ENCODE measurements at places on chromosomes 5 and 9.

DNA sequence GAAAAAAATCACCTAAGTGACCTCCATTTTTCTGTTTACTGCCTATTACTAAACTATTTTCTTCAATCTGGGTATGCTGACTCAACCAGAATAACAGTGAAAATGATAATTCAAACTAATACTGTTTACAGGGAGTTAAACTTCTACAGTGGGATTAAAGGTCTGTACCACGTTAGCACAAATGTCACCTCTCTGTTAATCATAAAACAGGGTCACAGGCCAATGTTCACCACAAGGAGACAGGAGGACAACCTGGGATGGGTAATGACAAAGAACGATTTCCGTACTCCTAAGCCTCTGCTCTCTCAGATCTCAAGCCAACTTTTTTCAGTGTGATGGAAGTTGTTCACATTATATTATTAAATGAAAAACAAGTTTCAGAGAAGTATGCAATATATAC, 2.3 kb downstream of the ALDOB start:
- DNase-seq = no peak

GRCh38 chr5:81425569-81425968, 31.6 kb upstream of the ACOT12 start:
- peak; percentile 9 for DNase-seq

- no peak for DNase-seq
Measured at GRCh38 chr5:137176609-137177008, 322.5 kb downstream of the SPOCK1 start.

- no peak for DNase-seq
Measured at GRCh38 chr5:61353293-61353692, 21.2 kb downstream of the ZSWIM6 start.

- no peak for DNase-seq
Measured at GRCh38 chr5:41416336-41416735, 94.1 kb downstream of the PLCXD3 start.

- DNase-seq = no peak
Measured at GRCh38 chr5:1918488-1919208, 35.9 kb upstream of the IRX4 start.

GRCh38 chr5:14699159-14699558, 34.6 kb downstream of the OTULIN start:
- no peak for DNase-seq

DNA sequence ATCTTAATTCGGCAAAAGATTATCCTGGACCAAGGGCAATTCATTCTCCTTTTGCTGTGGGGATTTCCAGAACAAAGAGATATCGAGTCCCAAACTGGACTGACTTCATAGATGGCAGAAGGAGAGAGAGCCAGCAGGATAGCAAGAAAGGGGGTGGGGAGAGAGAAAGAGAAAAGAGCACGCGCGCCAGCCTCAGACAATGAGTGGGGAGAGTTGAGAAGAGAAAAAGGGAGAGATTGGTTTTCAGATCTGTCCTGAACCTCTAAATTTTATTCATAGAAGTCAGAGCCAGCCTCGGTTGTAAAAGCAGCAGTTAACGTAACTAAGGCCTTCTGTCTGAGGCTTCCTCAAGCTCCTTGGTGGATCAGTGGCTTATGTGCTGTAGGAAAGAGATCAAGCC, 55.3 kb upstream of the ALDH1B1 start:
- no peak for DNase-seq

GRCh38 chr5:174581479-174581878, 142.9 kb upstream of the MSX2 start:
- no peak for DNase-seq

- no peak for DNase-seq
Measured at GRCh38 chr9:136292026-136292538, 11.8 kb downstream of the CCDC187 start.

GRCh38 chr5:180791611-180792213, 10.9 kb downstream of the MGAT1 start:
- DNase-seq = no peak

DNA sequence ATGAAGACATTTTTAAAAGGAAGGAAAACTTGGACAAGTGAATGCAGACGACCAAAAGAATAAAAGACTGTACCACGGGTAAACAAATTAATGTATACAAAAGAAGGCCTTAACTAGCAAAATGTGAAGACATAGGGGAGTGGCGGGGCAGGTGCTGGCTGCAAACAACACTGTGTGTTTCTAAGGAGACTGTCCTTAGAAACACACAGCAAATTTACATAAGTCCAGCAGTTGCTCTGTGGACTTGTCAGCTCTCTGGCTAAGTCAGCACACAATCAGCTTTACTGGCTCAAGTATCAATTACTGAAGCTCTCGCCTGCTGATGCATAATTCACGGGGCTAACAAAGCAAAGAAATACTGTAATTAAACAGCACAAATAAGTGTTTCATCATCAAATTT, 24.8 kb downstream of the PTBP3 start:
- DNase-seq = peak; percentile 70

- DNase-seq = no peak
Measured at GRCh38 chr9:73143711-73144328, 7.8 kb upstream of the ANXA1 start.

DNA sequence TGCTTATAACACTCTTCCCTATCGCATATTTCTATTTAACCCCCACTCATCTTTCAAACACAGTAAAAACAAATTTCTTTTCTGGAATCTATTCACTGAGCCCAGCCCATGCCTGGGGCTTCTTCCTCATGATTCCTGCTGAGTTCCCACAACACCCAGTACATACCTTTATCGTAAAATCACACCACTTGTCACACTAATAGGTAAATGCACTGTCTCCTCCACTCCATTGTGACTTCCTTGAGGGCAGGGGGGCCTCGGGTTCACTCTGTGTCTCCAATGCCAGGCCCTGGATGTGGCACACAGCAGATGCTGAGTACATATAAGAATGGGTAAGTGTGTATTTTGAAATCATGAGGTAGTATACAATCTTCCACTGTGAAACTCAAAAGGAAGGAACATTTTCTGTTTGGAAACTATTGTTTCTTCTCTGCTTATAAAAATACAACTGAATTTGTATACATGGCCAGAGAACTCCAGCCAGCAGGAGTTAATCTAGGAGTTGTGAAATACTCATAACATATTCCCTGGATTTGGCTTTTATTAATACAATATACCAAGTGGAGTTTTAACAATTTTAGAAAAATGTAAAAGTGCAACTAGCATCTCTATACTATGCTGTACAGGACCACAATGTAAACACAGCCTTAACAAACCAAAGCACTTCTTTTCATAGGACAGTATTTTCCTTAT, 7.2 kb downstream of the PLK2 start:
- DNase-seq = no peak

GRCh38 chr9:37172557-37172956, 52.2 kb downstream of the ZCCHC7 start:
- DNase-seq = no peak

DNA sequence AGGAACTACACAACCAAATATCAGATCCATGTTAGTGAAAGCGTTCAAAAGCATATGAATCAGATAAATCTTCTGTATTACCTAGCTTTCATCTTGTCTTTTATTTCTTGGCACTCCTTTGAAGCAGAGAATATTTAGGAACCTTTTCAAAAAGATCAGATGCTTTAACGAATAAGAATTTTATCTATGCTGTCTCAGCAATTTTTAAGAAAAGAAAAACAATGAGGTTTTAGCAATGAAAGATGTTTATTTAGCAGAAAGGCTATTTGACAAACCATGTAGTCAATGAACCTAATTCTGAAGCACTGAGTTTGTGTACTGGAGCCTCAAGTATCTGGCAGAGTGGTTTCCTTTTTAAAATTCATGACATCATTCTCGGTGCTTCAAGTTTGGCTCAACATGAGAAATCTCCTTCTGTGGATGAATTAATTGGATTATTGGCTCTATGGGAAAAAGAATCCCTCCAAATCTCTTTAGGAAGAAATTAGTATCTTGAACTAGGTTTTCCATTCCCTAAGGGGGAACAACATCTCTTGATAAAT, 534.7 kb downstream of the CAAP1 start:
- no peak for DNase-seq

DNA sequence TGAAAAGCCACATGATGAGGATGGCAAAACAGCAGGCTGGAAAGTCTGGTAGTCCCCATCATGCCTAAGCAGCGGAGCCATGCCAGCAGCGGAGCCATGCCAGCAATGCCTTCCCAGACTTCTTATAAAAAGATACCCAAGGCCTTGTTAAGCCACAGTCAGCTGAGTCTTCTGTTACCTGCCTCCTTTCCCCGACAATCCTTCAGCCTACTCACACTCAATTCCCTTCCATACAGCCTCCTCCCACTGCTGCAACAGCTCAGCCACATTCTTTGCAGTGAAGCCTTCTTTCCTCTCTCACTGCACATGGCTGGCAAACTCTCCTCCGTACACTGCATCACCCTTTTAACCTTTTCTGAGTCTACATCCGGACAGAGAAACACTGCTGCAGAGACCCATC, 114.9 kb downstream of the AUH start:
- DNase-seq = no peak

DNA sequence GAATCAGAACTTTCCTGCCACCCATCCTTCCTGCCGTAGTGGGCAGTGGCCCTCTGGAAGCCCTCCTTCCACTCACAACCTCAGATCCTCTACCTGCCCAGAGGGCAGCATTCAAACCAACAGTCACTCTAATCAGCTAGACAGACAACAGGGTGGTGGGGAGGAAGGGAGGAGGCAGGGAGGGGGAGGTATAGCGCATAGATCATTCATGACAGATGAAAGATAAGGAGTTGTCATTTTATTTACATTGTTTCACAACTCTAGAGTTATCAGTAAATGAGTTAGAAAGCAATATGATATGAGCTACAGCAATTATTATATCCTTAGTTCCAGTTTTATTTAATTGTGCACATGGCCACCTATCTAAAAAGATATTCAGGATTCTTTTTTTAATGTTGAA, 852 bp downstream of the IL9 start:
- no peak for DNase-seq

DNA sequence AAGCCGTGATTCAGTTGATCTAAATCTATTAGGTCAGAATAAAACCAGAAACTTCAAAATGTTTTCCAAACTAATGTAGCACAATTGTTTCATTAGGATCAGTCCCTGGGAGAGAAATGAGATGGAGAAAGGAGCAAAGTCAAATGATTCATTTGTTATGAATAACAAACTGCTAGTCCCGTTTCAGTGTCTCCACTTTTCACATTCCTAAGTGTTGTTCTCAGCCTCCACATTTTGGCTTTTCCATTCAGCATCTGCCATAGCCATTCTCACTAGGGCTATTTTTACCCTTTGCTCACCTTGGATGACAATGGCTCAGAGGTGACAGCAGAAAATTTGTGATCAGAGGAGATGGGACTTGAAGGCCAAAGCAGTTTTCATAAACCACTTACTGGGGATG, 314.1 kb upstream of the KIF2A start:
- DNase-seq = no peak

GRCh38 chr5:115424030-115424429, 120.5 kb downstream of the FEM1C start:
- no peak for DNase-seq

- DNase-seq = peak; percentile 58
Measured at GRCh38 chr5:90518661-90519060, 10.7 kb downstream of the LYSMD3 start.

DNA sequence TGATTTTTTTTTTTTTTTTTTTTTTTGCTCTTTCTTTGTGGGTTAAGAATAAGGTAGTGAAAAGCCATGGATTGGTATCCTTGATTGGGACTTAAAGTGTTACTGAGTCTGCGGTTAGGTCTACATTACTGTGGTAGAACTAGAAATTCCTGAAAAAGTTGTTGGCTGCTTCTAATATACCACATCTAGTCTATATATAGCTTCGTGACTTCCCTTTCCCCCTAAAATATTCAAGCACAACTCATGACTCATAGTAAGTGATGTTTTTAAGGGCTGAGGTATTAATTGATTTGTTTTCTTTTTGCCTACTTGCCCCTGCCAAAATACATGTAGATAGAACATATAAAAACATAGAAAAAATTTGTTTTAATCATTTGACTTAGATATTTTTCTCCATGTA, 247.6 kb downstream of the TMEM232 start:
- DNase-seq = no peak

DNA sequence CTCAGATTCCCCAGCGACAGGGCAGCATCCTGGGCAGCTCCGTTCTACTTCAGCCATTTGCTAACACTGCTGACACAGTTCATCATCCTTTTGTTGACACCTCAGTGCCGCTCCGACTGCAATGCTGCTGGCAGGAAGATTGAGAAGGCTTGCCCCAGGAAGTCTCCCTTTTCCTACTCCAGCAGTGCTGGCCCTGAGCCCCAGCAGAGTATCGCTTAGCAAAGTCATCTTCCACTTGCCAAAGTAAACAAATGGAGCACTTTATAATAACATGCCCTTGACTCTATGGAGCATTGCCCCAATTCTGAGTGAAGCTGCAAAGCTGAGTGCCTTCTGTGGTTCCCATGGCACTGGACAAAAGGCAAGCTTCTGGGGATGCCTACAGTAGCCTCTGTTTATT, 32.2 kb downstream of the PRLR start:
- DNase-seq = peak; percentile 47

GRCh38 chr5:103355579-103355978, 97.0 kb downstream of the MACIR start:
- DNase-seq = no peak

DNA sequence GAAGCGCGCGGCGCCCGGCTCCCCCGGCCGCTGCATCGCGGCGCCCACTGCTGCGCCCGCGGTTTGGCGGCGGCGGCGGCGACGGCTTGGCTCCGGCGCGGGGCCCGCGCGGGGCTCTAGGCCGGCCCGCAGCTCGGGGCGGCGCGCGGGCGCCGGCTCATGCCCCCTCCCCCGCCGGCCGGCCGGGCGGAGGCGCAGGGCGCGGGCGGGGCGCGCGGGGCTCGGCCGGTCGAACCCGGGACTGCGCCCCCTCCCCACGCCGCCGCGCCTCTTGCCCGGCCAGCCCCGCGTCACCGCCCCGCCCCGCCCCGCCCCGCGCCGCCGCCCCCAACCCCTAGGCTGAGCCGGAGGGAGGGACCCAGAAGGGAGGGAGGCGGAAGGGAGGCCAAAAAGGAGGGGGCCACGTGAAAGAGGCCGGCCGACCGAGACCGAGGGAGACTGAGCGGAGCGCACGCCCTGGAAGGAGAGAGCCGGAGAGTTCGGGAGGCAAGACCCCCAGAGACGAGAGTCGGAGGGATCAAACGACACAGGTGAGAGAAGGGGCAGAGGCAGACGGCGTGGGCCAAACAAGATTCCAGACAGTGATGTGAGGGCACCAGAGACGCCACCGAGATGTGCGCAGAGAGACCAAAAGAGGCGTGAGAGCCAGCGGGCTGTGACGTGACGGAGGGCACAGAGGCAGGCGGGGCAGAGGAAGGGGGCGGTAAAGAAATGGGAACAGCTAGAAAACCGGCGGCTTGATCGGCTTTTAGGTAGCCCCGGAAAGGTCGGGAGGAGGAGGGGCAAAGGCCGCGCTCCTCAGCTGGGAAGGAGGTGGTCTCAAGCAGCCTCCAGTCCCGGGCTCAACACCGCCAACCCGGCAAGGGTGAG, at the start of gene BARX1:
BARX1 (minus strand) TSS at position 245 of the 870 bp plus-strand sequence; CDS start at position 36, 209 bp downstream.
- DNase-seq = peak; percentile 83

DNA sequence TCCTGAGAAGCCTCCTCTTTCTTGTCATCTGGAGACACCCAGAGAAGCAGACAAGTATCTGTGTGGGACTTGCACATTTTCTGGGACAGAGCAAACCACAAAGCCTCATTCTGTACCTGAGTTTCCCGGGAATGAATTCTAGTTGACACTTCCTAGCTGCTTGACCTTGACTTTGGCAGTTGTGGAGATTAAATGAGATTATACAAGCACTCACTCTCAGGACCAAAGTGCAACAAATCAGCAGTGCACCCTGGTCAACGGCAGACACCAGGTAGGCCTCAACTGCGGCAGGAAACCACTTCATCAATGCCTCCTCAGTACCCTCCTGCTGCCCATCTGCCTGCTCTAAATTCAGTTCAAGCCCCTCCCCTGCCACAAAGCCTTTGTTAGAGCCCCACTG, 114.7 kb upstream of the PANK3 start:
- no peak for DNase-seq

- no peak for DNase-seq
Measured at GRCh38 chr5:72474046-72474500, 33.1 kb downstream of the ZNF366 start.
